Stimulated activated CD8-positive, alpha-beta memory T cell treated with anti-CD3 and anti-CD28 coated beads, Interleukin-2, amount 100 ng/mL, for 48 hours (primary cell): ENCODE measurements at places on chromosomes 4 and X.

DNA sequence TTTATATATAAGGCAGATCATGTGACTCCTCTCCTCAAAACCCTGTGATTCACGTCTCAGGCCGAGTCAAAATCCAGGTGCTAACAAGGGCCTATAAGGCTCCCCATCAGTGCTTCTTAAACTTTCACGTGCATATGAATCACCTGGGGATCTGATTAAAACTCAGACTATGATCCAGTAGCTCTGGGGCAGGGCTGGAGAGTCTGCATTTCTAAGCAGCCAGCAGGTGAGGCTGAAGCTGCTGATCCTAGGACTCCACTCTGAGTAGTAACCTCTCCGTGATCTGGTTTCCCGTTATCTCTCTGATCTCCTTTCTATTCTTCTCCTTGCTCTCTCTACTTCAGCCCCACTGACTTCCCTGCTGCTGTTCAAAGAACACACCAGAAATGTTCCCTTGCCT is 252.4 kb upstream of the RPS6KA3 start:
- DNase-seq = no peak

- no peak for DNase-seq
Measured at GRCh38 chr4:43763029-43763610, 685.5 kb downstream of the KCTD8 start.

DNA sequence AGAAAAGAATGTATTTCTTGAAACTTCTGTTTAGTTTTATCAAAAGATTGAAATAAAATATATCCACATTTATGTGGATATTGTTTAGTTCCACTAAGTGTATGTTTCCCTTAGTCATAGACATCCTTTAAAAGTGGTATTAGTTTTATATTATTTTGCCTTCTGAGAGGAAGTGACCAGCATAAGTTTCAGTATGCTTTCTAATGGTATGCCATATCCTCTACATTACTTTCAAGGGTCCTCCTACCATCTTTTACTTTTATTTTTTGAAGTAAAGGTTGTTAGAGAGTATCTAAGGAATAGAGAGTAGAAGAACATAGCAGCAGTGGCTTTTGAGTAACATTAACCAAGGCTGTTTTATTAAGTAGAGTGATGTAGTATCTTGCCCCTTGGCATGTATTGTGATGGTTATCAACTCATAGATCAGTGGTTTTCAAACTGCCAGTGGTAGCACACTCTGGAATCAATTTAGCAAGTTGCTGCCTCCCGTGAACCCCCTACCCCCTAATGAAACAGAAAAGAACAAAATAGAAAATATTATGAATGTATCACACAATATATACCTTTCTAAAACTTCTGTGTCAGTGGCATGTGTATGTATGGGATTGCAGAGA is 44.8 kb downstream of the RBPJ start:
- DNase-seq = no peak

- DNase-seq = no peak
Measured at GRCh38 chr4:60934566-60935295, 265.4 kb upstream of the ADGRL3 start.

GRCh38 chr4:85127653-85128052 is 161.2 kb upstream of the WDFY3 start:
- DNase-seq = no peak

- DNase-seq = no peak
Measured at GRCh38 chr4:172514801-172515200, 653.8 kb upstream of the GALNT7 start.

DNA sequence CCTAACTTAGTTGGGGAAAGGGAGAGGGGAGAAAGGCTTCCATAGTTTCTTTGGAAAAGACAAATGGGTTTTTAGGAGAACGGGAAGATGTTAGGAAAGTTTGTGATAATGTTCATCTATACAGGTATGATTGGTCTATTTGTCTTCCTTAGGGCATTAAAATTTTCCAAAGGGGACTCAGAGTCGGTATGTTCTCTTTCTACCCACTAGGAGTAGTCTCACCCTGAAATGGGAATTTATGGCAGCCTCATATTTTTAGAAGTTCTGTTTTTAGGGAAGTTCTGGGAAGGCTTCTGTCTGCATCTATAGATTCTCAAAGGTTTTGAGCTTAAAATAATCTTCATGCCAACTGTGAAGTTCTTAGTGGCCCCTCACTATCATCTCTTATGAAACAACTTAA is 637.3 kb downstream of the ADGRL3 start:
- DNase-seq = no peak

- DNase-seq = no peak
Measured at GRCh38 chr4:90876296-90876695, 749.1 kb downstream of the CCSER1 start.
